ENCODE measurements at places on chromosomes 2 and 18.
A peak's percentile ranks its signal among the peaks of the same experiment; 100 is the strongest.

- DNase-seq, result no peak
These were observed 9.7 kb downstream of the LMAN2L start for GRCh38 chr2:96730212-96730611.

GRCh38 chr18:31659576-31660177 is 24.7 kb downstream of the B4GALT6 start:
- DNase-seq, result no peak

GRCh38 chr18:61803393-61803792 is 89.4 kb downstream of the RNF152 start:
- DNase-seq, result no peak

DNA sequence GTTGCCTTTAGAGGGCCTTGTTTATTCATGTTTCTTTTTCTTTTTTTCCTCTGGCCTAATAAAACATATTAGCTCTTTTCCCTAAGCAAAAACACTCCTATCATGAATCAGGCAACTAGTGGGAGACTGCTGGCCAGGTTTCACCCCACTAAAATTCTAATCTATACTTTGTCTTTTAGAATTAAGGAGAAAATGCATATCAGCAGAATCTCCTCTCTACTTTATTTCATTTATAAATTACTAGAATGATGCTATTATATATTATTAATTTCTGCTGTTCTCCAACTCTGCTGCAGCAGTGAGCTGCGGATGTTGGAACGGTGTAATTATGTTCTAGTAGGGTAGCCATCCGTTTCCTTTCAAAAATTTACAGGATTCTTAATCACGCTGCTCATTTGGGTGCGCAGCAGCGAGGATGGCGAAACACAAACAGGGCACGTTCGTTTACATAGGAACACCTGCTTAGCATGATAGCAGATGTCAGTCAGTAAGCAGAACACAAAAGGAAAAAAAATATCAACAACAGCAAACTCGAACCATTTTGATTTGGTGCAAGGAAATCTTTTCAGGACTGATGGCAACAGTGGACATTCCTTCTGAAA is 30.5 kb downstream of the ZEB2 start:
- no peak for DNase-seq

- DNase-seq, result no peak
These were observed 1.6 kb upstream of the MAP2 start for GRCh38 chr2:209422191-209422754.

- DNase-seq, result no peak
These were observed 1.7 kb downstream of the MYOM1 start for GRCh38 chr18:3217948-3218647.

- peak; percentile 67 for DNase-seq
These were observed 27.2 kb downstream of the CDKL4 start for GRCh38 chr2:39216346-39217191.

GRCh38 chr18:62282188-62282629 is 42.9 kb upstream of the TNFRSF11A start:
- DNase-seq, result no peak

DNA sequence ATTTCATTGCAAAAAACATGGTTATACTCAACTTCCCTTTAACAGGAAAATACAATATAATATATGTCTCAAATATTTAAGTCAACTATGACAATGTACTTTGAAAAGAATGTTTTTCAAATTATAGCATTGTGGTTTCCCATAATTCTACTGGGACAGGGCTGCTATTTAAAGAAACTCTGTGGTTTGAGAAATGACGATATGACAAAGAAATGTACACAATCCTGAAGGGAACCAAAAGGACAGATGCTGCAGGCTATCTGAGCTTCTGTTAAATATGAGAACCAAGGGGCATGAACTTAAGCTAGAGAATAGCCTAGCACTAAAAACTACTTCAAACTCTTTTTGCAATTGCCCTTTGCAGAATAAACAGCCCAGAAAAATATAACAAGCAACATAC is 415.9 kb downstream of the GRB14 start:
- DNase-seq, result no peak

DNA sequence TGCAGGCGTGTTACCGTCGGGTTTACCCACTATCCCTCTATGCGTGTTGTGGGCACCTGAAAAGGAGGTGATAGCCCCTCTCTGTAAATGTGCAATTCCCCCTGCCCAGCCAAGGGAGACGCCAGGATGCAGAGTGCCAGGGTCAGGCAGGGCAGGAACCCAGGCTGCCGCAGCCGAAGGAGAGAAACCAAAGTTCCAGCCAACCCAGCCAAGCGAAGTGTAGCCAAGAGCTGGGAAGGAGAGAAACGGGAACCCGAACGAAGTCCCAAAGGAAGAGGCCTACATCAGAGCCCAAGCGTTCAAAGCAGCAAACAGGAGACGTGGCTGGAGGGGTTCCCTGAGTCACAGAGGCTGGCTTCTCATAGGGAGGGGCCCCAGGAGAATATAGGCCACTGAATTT is 24.2 kb upstream of the SPR start:
- no peak for DNase-seq

DNA sequence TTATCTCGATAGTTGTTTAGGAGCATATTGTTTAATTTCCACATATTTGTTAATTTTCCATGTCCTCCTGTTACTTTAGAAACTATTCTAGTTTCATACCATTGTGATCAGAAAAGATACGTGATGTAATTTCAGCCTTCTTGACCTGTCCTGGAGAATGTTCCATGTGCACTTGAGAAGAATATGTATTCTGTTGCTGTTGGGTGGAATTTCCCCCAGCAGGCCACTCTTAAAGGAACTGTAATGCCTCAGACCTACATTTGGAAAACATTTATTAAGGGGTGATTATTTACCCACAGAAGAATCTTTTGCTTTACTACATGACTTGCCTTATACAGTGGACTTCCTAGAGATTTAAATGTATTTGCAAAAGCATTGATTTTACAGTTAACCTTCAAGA is 55.5 kb downstream of the LIMS1 start:
- DNase-seq, result no peak
